ENCODE measurements at places on chromosomes 7 and 10.
A peak's percentile ranks its signal among the peaks of the same experiment; 100 is the strongest.

- no peak for ATAC-seq
Observed at GRCh38 chr7:159197066-159197975, 52.7 kb upstream of the VIPR2 start.

- no peak for ATAC-seq
Observed at GRCh38 chr7:155457544-155458110, 302 bp upstream of the EN2 start.

DNA sequence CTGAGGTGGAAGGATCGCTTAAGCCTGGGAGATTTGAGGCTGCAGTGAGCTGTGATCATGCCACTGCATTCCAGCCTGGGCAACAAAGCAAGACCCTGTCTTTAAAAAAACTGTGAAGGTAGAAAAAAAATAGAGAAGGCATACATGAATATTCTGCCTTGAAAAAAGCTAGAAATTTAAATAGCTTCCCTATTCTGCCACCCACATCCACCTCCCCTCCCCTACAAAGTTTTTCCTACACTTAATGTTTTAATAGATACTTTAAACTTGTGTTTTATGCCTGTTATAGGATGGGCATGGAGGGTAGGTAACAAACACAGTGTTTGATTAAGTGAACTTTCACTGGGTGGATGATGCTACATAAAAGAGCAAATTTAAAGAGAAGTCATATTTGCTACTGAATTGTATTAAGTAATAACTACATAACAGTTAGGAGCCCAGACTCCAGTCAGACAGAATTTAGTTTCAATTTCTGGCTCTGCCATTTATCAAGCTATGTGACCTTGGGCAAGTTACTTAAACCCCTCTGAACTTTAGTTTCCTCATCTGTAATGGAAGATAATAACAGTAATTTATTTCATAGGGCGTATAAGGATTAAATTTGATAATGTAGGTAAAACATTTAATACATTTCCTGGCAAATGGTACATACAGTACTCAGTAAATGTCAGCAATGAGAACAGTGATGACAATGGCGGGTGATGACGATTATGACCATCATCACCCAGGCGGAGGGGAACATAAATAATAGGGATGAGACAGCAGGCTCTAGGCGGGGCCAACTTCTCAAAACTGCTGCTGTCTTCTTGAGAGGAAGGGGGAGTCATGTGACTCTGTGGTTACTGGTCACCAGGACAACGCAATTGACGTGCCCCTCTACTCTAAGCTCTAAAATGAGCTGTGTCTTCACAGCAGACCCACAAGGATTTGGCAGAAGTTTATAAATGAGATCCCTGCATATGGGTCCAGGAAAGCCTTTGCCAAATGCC lies 15.8 kb downstream of the DNMBP start:
- ATAC-seq, result peak; percentile 82

- ATAC-seq, result no peak
Observed at GRCh38 chr7:30968294-30968693, 4.5 kb downstream of the GHRHR start.

- ATAC-seq, result no peak
Observed at GRCh38 chr7:47411901-47412300, 170.0 kb downstream of the TNS3 start.

- ATAC-seq, result no peak
Observed at GRCh38 chr10:124962421-124962820, 20.5 kb downstream of the ZRANB1 start.

- ATAC-seq, result no peak
Observed at GRCh38 chr10:3068968-3069737, 1.8 kb downstream of the PFKP start.

DNA sequence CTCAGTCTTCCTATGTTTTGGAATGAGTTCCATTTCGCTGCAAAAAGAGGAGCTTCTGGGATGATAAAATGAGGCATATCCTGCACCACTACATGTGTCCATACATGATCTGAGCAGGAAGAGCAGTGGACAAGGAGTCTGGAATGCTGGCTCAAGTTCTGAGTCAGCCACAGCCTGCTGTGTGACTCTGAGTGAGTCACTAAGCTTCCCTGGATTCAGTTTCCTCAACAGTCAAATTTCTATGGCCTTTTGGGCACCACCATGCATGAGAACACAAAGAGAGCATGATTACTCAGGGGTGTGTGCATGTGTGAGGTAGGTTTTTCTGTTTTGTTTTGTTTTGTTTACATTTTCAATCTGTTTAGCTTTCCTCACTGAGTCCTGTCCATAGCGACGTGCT lies 254.6 kb downstream of the ANKRD30A start:
- ATAC-seq, result no peak

DNA sequence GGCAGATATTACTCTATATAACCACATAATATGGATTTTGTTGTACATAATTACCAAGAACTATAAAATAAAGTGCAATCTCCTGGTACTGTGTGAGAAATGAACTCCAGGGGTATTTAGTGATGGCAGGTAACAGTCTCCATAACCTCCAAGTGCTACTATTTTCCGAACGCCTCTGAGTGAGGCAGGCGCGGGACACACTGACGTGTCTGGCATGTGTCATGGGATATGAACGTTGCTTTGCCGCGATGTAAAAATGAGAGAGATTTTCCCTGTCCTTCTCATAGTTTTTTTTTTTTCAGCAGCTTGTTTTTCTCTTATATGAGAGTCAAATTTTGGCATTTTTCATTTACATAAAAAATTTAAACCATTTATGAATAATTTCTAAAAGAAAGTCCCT lies 3.6 kb downstream of the ADARB2 start:
- ATAC-seq, result no peak

GRCh38 chr7:139292821-139293220 lies 48.3 kb upstream of the FMC1 start:
- ATAC-seq, result no peak

DNA sequence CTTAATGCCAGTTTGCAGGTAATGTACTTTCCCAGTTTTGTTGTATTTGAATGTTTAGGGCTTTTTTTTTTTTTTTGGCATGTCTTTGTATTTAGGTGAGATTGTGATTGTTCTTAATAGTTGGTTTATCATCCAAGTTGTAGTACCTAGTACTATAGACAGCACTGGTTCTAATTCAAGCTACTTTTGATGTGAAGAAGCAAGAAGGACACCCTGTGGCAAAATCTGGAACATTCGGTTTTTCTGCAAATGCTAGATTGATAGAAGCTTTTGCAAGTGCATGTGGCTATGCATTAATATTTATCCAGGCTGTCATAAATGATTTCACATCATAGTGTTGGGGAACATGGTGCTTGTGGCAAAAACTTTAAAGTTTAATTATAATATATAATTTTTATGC lies 248.9 kb downstream of the FOXP2 start:
- ATAC-seq, result peak; percentile 57

- ATAC-seq, result peak; percentile 65
Observed at GRCh38 chr10:21173802-21174714, 276.9 kb upstream of the NEBL start.

- no peak for ATAC-seq
Observed at GRCh38 chr7:20032741-20033140, 184.4 kb downstream of the MACC1 start.

GRCh38 chr7:31785101-31785500 lies 98.1 kb downstream of the PPP1R17 start:
- ATAC-seq, result no peak

DNA sequence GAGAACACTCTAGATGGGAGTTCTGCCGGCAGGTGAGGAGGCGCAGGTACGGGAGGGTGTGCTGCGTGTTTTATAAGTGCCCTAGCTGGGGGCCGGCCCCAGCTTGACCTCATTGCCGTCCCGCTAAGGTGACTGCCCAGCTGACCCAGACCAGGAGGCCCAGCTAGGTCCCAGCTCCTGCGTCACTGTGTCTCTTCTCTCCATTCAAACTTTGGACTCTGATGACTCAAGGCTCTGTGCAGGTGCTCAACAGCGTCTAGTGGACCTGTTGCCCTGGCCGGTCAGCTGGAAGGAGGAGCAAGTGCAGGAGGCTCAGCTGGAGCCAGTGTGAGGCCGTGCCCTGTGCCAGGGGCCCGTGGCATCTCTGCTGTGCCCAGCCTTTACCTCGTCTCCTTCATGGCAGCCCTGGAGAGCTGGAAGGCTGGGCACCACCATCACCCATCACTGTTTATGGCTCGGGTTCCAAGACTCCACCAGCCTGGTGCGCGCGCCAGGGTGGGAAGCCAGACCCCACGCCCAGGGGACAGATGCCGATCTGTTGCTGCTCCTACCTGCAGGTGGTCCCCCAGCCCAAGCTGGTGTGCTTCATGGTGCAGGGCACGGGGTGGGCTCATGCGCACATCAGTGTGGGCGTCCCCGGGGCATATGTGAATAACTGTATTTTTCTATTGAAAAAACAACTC lies 14.6 kb downstream of the LHPP start:
- ATAC-seq, result no peak

DNA sequence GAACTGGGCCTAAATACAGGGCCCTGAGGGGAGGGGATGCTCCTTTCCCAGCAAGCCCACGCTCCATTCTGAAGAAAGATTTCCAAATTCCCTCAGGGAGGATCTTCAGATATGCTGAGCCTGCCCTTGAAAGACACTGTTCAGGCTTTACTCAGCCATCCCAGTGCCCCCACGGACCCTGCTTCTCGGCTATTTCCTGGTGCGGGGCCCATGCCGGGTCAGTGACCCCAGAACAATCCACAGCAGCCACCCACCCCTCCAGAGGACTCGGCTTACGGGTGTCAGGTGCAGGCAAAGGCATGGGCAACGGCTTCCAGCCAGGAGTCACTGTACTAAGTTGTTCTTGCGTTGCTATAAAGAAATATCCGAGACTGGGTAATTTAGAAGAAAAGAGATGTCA lies 137.1 kb downstream of the OAT start:
- no peak for ATAC-seq

GRCh38 chr10:11949152-11949551 lies 93.5 kb downstream of the UPF2 start:
- no peak for ATAC-seq

DNA sequence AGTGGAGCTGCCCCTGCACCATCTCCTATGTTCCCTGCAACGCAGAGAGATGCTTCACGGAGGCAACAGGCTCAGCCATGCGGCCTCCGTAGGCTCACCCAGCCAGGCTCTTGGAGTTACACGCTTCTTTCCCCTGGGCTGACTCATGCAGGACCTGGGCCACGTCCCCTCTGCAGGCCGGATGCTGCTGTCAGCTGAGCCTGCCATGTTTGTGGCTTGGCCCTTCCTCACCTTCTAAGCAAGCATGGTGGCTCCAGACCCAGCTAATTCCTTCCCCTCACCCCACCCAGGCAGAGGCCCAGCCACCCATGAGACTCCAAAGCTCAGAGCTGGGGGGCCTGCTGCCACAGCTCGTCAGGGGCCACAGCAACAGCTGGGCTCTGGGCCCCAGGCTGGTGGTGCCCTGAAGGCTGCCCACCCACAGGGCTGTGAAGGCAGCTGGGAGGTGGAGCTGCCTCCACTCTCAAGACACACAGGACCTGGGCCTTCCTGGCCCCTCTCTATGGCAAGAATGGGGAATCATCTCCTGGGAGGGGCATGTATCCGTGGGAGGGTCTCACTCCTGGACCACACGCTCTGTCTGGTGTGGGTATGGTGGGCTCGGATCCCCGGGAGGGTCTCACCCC lies 219.6 kb downstream of the ELFN1 start:
- ATAC-seq, result peak; percentile 43

DNA sequence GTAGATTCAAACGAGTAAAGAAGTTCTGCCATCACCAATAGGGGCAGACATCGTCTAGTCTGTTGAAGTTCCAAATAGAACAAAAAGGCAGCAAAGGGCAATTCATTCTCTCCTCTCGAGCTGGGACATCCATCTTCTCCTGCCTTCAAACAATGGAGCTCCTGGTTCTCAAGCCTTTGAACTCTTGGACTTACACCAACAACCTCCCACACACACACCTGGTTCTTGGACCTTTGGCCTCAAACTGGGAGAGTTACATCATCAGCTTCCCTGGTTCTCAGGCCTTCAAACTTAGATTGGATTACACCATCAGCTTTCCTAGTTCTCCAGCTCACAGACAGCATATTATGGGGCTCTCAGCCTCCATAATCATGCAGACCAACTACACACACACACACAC lies 9.8 kb upstream of the GIMAP5 start:
- no peak for ATAC-seq

DNA sequence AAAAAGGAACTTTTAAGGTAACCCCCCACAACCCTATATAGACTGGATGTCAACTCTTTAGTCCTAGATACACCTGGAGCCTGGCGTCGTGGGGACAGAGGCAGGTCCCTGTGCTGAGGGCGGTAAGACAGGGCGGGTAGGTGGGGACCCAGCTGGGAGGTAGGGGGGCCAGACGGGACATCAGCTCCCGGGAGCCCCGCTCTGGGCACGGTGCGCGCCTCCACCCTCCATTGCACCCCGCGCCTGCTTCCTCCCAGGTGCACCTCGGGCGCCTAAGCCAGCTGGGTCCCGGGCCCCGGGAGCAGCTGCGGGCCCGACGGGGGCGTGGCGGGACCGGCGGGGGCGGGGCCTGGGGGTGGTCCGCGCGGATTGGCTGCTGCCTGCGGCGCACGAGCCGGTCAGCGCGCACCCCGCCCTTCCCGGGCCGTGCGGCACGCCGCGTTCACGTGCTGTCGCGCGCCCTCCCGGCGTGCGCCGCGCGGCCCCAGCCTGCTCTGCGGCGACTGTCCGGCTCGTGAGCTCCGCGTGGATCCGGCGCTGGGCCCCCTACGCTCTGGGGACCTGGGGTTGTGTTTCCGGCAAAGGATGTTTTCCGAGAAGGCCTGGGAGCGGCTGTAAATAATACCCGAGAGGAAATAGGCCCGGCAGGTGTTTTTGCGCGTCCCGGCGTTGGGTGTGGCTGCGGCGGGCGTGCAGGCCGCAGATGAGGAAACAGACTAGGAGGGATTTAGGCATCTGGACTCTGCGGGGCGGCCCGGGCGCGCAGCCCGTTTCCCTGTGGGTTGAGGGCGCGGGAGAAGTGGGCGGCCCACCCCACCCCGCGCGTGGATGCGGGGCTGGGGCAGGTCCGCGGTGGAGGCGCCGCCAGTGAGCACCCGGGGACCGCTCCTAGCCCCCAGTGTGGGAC lies 39.1 kb upstream of the PFKFB3 start:
- ATAC-seq, result peak; percentile 96

GRCh38 chr7:134660961-134661376 lies 14.3 kb downstream of the BPGM start:
- peak; percentile 92 for ATAC-seq
